Cardiac ventricle fibroblast (primary cell): ENCODE measurements at places on chromosomes 4 and X. TPM values are rescaled to one million over a fixed set of nuclear protein-coding genes. Genes with fewer than 3 reads are reported as not detected.

TCEAL7 gene
- 6.4 and 8.0 TPM in 2 replicates for total RNA-seq

CORIN gene
- total RNA-seq = 0.25 and 2.0 TPM in 2 replicates

GLRA3 gene
- total RNA-seq = not detected in 2 replicates

C4orf51 gene
- not detected in 2 replicates for total RNA-seq

EIF4E gene
- total RNA-seq = 54.1 and 59.1 TPM in 2 replicates

POU3F4 gene
- total RNA-seq = not detected in 2 replicates

IGSF1 gene
- 0.05 TPM in 1 of 2 replicates, not detected in the other for total RNA-seq

F9 gene
- total RNA-seq = not detected in 2 replicates

STATH gene
- total RNA-seq = not detected in 2 replicates

XAGE1B gene
- not detected in 2 replicates for total RNA-seq

ADH1C gene
- 3.7 and 6.1 TPM in 2 replicates for total RNA-seq

LINC00632 gene
- total RNA-seq = 50.2 and 66.7 TPM in 2 replicates

ATP10D gene
- total RNA-seq = 11.5 and 12.5 TPM in 2 replicates

ZNF711 gene
- 0.24 and 0.31 TPM in 2 replicates for total RNA-seq

SAGE1 gene
- not detected in 2 replicates for total RNA-seq

HMGN5 gene
- total RNA-seq = 2.1 and 2.2 TPM in 2 replicates

PTPN13 gene
- 11.2 and 14.3 TPM in 2 replicates for total RNA-seq

GAGE12C gene
- not detected in 2 replicates for total RNA-seq

CT45A5 gene
- not detected in 2 replicates for total RNA-seq

UGT2A3 gene
- not detected in 2 replicates for total RNA-seq

FAM9B gene
- total RNA-seq = not detected in 2 replicates

MBTPS2 gene
- 12.1 and 13.5 TPM in 2 replicates for total RNA-seq
